ENCODE measurements at places on chromosomes 2 and 18.

- no peak for DNase-seq
These were observed 222.9 kb upstream of the AGAP1 start for GRCh38 chr2:235270956-235271355.

- DNase-seq, result no peak
These were observed 319.3 kb downstream of the PTPRM start for GRCh38 chr18:7886436-7886835.

DNA sequence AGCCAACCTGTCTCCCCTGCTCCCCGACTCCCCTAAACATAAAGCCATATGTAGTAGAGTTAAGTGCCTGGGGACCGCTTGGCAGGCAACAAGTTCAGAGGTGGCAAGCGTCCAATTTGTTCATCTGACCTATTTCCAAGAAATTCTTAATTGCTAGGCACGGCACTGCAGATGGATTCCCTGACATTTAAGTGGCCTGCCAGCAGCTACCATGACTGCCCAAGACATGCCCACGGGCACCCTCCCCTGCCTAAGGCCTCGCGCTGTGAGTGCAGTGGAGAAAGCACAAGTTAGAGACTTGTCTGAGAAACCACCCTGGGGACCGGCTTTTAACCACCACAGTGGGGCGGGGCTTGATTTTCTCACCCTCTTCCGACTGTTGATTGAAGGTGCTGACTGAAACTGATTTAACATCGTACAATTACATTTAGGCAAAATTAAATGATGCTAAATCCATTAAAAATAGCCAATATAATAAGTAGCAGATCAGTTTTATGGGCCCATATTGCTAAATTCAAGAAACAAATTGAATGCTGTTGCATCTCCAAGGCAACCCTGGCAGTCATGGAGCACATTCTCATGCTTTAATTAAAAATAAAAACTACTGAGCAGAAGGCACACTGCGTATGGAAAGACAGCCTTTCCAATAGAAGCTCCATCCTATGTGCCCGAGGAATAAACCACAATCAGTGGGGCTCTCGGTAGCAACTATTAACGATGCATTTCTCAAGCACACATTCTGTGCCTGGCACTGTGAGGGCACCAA is 163.6 kb upstream of the ACAA2 start:
- DNase-seq, result no peak

DNA sequence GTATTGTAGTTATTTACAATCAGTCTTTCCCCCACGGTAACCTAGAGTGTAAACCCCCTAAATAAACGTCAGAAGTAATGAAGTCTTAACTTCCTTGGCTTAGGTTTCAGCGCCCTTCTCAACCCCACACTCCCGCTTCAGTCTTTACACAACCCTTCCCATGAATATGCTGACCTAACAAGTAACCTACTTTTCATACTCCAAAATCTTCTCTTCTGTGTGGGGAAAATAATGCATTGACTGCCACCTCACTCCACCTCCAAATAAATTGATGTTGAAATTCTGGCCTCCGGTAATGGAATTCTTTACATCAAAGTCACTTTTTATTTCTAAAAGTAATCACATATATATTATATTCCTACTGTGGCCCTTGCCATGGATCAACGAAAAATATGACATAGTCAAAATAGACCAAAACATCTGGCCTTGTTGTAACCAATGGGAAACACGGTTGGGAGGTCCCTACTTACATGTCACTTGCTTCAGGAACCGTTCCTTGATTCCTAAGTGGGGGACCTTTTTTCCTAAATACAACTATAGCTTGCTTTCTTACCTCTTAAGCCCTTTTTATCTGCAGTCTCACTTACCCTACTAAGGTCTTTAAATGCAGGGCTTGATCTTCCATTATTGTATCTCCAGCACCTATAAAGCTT is 961 bp downstream of the GEN1 start:
- DNase-seq, result no peak

GRCh38 chr2:230234122-230234722 is 8.7 kb downstream of the SP140 start:
- no peak for DNase-seq

DNA sequence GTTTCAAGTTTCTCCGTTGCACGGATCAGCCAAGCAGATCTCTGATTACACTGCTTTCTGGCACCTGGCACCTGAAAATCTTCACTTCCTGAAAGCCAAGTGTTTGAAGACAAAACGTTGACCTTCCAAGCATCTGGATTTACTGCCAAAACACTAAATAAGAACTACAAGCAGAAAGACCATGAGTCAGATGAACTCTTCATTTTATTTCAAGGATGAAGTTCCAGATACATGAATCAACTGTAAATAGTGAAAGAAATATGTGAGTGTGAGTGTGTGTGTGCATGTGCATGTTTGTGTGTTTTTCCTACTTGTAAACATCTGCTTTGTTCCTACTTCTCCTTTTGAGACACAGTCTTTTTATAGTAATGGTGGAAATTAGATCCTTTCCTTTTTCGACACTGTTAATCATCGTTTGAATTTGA is 60.0 kb upstream of the DTNA start:
- DNase-seq, result no peak
